ENCODE measurements at places on chromosomes 1 and 21.

DNA sequence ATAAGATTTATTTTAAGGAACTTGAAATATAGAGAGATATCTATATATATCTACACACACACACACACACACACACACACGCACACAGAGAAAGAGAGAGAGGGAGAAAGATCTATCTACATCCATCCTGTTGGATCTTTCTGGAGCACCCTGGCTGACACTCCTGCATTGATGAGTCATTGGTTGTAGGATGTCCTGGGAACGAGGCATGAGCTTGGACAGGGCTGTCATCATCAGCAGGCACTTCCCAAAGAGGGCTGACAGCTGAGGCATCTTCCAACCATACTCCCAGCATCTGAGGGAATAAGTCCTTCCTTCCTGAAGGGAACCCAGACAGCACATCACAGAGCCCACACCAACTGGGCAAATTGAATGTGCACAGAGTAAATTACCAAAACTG, 99.1 kb upstream of the ERG start:
- DNase-seq = no peak

DNA sequence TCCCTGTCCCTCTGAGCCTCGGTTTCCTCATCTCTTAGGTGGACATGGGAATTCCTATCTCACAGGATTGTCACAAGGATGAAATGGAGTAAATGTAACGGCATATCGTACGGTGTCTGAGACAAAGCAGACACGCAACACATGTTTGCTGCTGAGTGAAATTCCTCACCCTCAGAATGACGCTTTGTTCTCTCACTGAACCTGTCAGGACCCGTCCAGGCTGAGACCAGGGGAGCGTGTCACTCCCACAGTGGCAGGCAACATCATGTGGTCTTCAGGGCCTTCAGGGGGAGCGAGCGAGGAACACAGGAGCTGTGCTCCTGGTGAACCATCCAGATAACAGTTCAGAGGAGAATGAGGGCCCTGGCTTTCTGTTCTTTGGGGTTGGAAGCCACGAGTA, 74.2 kb downstream of the TOMM20 start:
- no peak for DNase-seq

DNA sequence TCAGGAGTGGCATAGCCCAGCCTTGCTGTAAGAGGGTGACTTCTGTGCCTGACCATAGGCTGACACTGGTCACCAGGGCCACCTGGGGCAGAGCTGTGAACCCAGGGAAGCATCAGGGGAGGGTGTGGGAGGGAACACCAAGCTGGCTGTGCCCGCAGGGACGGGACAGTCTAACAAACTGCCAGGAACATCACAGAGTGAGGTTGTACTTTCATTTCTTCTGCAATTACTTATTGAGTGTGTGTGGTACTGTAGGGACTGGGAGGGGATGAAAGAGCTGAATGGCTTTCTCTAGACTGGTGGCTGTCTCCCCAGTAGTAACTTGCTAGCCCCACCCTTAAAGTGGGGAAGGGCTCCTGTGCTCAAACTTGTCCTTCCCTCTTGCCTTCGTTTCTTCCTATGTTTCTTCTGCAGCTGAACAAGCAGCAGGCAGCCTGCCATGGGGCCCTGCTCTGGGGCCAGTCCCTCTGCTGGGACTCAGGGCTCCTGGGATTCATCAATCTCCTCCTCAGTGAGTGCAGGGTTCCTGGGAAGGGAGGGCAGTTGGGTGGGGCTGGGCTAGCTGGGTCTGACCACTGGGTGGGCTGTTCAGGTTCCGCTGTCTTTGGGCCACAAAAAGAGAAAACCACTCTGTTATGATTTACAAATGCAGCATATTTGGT, 39.7 kb upstream of the ETV3 start:
- no peak for DNase-seq

DNA sequence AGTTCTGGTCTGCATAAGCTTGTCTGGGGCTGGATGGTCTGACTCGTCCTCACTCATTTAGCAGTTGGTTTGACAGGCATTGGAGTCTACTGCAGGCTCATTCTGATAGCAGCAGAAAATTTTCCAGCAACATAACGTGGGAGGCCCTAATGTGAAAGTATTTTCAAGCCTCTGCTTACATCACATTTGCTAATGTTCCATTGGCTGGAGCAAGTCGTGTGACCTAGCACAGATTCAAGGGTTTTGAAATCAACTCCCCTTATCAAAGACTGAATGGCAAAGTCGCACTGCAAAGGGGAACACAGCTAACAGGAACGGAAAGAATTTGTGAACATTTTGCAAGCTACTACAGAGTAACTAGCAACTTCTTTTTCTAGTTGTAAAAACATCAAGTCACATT, 2.3 kb upstream of the USH2A start:
- DNase-seq = no peak

DNA sequence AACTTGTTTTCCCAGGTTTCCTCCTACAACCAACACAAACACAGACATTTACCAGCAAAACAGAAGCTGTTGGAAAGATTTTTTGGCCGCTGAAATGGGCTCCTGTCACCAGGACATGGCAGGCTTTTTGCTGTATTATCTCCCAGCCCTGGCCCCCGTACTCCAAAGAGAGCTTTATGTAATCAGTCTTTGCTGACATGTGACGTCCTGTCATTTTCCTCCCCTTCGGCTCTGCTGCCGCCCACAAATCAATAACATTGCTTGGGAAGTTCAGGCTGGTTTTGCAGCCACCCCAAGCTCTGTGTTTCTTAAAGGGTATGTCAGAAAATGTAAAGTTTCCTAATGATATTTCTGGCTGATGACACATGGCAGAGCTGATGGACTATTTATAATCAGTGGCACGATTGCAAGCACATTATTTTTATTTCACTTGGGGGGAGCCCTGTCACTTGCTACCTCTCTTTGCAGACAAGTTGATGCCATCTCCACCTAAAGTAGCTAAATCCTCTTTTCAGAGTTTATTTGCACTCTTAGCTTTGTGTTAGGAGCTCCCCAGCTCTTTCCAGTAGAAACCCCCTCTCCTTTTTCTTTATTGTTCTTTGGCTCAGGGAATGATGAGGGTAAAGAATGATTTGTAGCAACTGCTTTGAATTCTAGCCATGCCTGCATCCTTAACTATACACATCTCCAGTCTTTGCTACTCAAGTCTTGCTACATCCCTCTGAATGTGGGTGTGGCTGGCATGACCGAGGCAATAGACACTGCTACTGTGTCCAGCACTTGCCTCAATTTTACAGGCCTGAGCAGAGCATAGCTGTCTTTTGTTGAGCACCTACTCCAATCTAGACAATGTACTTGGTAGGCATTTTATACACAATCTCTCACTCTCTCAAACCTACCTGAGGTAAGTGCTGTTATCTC, 67.3 kb downstream of the ELAVL4 start:
- DNase-seq = no peak

All from activated naive CD4-positive, alpha-beta T cell treated with anti-CD3 and anti-CD28 coated beads, Interleukin-2, amount 10 ng/mL, durations not matched to agents 7 days and 5 days (primary cell).